Hepatic stellate cell (primary cell): ENCODE measurements at places on chromosomes 4 and X.

DNA sequence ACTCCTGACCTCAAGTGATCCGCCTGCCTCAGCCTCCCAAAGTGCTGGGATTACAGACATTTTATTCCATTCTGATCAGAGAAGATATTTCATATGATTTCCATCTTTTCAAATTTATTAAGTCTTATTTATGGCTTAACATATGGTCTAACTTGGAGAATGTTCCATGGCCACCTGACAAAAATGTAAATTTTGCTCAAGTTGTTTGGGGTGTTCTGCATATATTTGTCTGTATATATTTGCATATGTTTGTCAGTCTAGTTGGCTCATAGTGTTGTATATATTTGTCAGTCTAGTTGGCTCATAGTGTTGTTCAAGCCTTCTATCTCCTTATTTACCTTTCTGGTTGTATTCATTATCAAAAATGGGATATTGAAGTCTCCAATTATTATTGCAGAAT is 16.2 kb upstream of the ATRX start:
- DNase-seq, result no peak

DNA sequence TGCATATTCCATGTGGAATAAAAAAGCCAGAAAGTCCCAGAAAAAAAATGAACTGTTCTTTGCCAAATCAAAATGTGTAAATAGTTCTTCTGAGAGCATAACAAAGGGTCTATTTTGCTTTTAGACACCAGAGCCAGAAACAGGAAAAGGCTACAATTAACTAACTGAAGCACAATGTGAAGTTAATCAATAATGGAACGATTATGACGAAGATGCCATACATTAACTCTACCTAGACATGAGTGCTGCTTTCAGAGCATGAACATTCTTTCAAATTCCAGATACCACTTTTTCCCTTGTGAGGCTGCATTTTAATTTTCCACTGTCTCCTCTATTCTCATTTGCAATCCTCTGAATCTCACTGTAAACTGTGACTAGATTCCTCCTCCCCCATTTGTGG is 48.7 kb upstream of the PHOX2B start:
- no peak for DNase-seq

- DNase-seq, result no peak
These were observed 152.3 kb upstream of the MAD2L1 start for GRCh38 chr4:120218981-120219380.

DNA sequence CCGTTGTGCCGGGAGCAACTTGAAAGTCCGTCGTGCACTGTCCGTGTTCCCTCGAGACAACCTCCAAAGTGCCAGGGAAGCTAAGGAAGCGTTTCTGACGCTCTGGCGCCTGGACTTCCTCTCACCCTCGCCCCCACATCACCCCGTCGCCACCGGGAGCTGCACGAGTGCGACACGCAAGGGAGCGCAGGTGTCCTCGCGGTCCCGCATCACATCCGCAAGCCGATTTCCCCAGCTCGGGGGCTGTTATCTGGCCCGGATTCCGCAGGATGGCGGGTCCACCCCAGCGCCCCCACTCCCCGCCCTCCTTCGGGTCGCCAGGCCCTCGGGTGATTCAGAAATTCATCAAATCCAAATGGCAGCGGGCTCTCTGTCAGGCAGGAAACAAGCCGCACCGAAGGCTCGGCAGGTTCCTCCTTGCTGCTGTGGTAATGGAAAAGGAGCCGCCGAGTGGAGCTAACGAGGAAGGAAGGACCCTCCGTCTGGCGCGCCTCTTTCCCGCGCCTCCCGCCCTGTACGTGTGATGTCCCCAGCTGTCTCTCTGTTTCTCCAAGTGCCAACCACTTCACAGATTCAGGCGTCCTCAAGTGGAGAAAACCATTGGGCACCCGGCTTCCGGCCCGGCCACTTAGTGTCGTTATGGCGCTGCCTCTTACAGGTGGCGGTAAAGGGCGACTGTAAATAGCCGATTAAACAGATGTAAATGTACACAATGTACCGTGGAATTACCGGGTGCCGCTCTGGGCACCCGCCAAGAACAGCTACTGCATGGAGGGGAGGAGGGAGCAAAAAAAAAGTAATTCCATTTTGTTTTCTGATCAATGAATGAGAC is 921 bp upstream of the SETD7 start:
- DNase-seq, result no peak

DNA sequence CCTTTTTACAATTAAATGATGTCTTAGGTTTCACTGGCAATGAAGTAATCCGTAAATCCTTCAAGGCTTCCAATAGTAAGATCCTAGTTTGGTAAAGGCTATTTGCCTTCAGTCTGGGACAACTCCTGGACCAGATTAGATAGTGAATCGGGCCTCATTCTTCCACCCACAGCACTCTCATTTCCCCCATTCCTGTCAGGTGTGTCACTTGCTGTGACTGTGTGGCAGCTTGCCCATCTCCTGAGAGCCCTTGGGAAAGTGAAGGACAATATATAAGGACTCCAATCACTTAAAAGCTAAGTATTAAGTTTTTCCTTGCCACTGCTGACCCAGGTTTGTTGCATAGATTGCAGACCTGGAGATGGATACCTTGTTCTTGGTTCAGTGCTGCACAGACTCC is 3.3 kb upstream of the GASK1B start:
- no peak for DNase-seq

DNA sequence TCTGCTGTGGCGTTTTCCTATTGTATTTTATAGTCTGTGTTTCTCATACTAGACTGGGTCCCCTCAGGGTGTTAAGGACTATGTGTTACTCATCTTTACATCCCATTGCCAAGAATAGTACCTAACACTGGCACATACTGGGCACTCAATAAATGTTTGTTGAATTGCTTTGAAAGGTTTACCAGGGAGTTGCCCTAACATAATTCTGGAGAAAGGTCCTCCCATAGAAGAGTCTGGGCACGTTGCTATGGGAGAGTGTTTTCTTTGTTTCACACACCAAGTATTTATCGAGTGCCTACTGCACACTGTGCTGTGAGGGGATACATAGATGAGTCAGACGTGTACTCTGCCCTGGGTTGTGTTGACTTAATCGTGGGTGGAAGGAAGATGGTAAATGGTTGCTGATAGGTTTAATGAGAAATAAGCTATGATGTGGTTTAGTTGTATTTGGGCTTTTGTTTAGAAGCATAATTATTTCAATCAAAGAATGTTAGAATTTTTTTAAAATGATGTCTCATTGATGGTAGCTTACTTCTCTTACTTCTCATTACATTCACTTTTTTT is 42.9 kb downstream of the AFF1 start:
- peak; percentile 42 for DNase-seq

GRCh38 chr4:79210636-79211049 is 115.2 kb downstream of the NAA11 start:
- no peak for DNase-seq
